ENCODE measurements at places on chromosomes 11 and 22.

DNA sequence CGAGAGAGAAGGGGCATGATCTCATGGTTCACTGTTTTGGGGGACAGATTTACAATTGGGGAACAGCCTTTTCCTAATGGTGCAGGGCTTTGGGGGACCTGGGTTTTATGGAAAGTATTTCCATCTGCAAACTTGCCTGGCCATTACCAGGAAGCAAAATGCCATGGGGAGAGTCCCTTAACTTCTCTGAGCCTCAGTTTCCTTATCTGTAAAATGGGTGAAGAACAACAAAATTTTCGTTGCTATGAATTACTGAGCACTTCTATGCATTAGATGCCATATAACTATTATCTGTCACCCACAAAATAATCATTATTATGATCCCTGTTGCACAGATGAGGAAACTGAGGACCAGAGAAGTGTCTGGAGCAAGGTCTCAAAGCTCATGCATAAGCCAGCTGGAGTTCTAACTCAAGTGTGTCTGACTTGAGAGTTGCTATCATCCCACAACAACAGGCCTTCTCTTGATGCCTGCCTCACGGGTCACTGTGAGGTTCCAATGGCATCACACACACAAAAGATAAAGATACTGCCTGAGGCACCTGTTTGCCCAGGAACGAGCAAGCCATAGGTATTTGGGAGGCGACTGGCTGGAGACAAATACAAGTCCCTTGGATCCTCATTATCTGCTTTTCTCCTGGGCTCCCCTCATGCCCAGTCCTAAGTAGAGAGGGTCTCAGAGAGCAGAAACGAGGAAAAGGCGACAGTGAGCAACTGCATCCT is 15.8 kb downstream of the TPST2 start:
- H3K36me3 ChIP-seq, result no peaks in the 10 kb centered on the region
- no peak overlapping the region for H3K4me3 ChIP-seq
- no peaks in the 10 kb centered on the region for H3K27me3 ChIP-seq

GRCh38 chr11:20238712-20239111 is 78.4 kb upstream of the DBX1 start:
- H3K4me1 ChIP-seq, result no peaks in the 10 kb centered on the region
- H3K27ac ChIP-seq, result no peak overlapping the region
- no peak overlapping the region for H3K4me3 ChIP-seq
- H3K27me3 ChIP-seq, result peaks cover 12% of the 10 kb centered on the region

DNA sequence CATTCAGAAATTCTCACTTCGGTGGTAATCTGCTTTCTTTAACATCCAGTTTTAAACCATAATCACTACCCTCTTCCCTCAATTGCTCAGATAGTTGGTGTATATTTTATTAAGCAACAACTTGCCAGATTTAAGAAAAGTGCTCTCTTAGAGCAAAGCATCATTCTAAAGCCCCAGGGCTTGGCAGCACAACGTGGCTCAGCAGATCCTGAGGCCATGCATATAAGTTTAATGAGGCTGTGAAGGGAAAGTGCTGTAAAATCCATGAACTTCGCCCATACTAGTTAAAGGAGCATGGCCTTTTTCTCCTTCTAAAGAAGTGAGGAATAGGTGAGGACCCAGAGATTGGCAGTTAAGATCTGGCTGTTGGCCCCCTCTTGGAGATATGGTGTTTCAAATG is 482.3 kb upstream of the CCDC90B start:
- no peak overlapping the region for H3K27ac ChIP-seq
- no peaks in the 10 kb centered on the region for H3K36me3 ChIP-seq

DNA sequence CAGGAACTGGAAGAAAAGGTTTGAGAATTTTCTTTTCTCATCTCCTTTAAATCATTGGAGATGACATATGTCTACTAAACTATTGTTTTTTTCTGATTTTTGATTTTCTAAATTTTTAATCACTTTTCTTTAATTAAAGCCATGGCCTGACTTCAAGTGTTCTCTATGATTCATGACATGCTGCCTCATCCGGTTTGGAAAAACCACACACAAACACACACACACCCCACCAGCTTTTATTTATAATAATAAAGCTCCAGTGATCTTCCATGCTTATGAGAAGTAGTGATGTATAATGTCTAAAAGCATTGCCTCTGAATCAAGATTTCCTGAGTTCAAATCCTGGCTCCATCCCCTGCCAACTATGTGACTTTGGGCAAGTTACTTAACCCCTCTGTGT is 179.2 kb downstream of the SPON1 start:
- H3K27me3 ChIP-seq, result no peaks in the 10 kb centered on the region
- no peak overlapping the region for H3K4me3 ChIP-seq

DNA sequence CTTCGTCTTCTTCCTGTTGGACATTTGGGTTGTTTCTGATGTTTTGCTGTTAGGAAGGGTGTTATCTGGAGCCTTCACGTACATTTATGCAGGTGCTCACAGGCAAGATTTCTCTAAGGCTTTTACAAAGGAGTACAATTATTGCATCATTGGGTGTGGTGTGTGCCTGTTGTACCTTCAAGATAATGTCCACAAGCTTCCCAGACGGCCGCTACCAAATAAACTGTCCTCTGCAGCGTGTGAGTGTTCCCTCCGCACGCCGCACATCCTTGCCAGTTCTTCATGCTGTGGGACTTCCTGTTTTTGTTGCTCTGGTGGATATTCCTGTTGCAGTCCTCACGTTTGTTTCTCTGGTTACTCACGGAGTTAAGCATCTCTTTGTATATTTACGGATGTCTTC is 133.3 kb downstream of the TBC1D22A start:
- H3K27me3 ChIP-seq, result no peaks in the 10 kb centered on the region
- H3K36me3 ChIP-seq, result peaks cover 44% of the 10 kb centered on the region
- no peaks in the 10 kb centered on the region for H3K4me1 ChIP-seq
- H3K27ac ChIP-seq, result no peak overlapping the region

Data from T-cell (primary cell).